ENCODE measurements at places on chromosomes 6 and 20.

DNA sequence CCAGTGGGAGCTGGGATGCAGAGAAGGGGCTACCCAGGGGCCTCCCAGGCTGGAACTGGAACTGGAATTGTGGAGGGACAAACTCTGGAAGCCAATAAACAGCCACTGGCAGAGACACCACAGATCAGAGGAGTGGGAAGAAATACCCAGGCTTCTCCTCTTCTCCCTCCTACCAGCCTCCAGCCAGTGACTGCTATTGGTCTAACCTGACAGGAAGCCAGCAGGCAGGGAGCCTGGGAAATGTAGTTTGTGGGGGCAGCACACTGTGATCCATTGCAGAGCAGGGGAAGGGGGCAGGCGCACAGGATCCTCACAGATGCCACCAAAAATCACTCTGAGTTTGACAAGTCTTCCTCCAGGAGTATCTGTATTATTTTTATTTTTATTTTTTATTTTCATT is 12.1 kb upstream of the MLN start:
- DNase-seq: no peak

DNA sequence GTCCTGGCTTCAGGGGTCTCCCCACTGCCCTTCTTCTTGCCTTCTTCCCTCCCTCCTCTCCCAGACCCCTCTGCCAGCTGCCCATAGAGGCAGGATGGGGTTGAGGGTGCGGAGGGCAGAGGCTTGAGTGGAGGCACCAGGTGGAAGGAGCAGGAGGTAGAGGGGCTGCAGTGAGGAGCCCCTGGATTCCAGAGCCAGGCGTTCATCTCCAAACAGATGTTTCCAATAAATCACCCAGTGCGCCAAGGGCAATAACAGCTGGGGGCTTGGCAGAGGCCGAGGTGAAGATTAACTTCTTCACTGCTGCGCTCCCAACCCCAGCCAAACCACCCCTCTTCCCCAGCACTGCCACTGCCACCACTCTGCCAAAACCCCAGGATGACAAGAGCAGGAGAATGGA is 10.7 kb downstream of the MDFI start:
- DNase-seq: no peak

GRCh38 chr6:44831002-44831610 is 443.6 kb downstream of the CDC5L start:
- DNase-seq: no peak

DNA sequence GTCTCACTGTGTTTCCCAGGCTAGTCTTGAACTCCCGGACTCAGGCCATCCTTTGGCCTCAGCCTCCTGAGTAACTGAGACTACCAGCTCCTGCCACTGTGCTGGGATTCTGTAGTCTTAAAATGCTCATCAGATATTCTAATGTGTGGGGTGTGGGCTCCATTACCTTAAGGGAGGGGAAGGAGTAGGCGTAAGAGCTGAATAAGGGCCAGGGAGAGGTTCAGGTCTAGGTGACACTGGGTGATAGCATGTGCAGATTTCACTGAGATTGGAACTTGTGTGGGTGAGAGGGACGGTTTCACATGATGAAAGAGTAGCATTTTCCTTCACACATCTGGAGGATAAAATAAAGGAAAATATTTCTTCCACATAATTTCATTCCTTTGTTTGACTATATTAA is 8.5 kb downstream of the AKAP12 start:
- no peak for DNase-seq

DNA sequence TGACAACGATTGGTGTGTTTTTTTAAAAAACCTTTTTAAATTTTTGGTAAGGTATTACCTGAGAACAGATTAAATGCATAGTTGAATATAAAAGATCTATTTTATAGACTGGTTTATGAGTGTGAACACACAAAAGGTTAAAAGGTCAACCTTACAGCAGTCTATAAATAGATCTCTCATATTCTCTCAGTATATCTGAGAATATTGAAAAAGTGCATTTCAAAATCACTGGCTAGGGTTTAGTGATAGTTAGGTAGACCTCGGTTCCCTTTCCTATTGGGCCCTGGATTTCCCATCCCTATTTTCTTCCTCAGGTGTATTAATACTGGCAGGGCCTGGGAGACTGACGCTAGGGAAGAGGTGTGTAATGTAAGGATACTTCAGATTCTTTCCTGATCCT is 723 bp upstream of the ZNF451 start:
- no peak for DNase-seq

DNA sequence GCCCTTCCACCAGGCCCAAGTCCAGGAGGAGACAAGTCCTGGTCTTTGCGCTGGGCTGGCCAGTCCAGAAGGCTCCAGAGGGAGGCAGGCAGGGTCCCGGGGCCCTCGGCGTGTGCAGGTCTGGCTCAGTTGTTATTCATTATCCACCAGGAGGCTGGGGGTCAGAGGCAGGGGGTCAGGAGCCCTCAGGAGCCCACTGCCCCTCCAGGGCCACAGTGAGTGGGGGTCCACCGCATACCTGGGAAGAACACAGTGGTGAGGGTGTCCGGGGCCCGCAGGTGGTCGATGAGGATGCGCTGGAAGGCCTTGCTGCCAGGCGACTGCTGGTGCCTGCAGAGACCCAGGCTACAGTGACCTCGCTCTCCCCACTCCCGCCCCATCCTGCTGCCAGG is 4.4 kb upstream of the C20orf144 start:
- no peak for DNase-seq

GRCh38 chr6:26180346-26180745 is 93.1 kb downstream of the HFE start:
- DNase-seq: no peak

DNA sequence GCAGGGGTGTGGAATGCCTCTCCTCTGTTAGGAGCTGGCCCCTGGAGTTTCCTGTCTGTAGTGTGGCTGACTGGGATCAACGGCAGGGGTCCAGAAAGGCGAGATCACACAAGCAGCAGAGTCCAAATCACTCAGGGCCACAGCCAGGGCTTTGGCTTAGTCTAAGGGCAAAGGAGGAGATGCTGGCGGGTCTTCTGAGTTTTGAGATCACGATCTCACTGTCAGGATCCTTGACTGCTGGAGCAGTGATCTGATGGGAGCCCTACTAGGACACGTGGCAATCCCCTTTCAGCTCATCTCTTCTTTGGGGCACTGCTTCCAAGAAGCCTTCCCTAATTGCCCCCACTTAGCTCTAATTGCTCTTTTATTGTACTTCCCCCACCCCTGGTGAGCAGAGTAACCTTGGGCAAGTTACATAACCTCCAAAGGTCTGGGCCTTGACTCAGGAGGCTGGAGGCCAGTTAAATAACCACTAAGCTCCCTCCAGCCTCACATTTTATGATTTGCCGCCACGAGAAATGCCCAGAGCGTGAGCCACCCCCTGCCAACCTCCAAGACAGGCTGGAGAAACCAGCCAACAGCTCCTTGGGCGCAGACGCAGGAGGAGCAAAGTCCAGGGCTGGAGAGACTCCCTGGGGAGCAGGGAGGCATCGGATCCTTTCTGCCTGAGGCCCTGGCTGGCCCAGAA is 12.0 kb downstream of the KCNK5 start:
- no peak for DNase-seq

DNA sequence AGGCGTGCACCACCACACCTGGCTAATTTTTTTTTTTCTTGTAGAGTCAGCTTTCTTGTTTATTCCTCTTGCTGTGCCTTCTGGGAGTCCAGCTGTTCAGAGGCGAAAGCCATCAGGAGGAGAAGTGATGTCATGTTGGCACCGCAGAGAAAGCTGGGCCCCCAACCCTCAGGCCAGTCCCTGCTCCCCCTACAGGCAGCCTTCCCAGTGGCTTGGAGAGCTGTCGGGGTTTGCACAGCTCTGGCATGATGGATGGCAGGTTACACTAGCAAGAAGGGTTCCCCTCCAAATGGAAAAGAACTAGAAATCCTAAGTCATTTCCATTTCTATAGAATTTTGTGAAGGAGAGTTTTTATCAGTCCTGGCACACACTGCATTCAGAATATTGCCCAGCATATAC is 72.6 kb downstream of the C6orf52 start:
- no peak for DNase-seq

DNA sequence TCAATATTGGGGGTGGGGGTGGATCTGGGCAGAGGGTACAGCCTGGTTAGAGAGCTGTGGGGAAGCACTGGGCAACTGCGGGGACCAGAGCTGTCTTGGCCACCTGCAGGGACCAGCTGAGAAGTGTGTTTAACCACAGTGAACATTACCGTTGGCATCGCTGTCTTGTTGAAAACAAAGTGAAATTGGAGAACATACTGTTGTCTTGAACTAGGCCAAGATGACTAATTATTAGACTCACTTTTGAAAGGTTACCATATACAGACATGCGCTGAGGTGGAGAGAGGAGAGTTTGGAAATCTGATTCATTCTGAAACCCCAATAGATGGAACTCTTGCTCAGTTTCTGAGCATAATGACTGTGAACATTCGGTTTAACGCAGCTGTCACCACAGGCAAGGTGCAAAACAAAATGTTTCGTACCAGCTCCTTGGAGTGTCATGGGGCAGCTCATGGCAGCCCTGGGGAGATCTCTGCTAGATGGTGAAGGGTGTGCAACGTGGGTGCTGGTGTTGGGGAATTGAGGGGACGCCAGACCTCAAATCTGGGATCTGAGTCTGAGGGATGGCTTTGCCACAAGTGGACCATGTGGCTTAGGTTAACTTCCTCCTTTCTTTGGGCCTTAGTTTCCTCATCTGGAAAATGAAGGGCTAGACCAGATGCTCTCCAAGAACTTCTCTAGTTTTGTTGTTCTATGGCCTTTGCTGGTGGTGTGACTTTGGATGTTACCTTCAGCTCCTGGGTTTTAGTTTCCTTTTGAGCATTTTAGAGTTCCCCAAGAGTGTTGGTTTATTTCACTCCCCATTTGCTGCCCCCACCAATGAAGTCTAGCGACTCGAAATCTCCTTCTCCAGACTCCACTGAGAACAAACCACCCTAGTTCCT is 24.6 kb upstream of the GTSF1L start:
- DNase-seq: no peak

DNA sequence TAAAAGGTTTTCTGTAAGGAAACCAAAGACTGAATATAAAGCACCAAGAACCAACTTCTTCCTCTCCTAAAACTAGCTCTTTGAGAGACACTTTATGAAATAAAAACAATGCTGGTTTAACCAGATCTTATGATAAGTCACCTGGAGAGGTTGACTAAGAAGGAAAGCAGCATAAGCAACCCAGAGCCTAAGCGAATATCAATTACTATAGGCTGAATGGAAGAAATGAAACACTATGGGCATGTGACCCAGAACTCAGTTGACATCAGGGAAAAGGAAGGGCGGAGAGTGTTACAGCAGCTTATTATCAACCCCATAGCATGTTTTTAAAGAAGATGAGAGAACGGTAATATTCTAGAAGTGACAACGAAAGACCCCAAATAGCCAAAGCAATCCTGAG is 94.1 kb upstream of the STMND1 start:
- no peak for DNase-seq

DNA sequence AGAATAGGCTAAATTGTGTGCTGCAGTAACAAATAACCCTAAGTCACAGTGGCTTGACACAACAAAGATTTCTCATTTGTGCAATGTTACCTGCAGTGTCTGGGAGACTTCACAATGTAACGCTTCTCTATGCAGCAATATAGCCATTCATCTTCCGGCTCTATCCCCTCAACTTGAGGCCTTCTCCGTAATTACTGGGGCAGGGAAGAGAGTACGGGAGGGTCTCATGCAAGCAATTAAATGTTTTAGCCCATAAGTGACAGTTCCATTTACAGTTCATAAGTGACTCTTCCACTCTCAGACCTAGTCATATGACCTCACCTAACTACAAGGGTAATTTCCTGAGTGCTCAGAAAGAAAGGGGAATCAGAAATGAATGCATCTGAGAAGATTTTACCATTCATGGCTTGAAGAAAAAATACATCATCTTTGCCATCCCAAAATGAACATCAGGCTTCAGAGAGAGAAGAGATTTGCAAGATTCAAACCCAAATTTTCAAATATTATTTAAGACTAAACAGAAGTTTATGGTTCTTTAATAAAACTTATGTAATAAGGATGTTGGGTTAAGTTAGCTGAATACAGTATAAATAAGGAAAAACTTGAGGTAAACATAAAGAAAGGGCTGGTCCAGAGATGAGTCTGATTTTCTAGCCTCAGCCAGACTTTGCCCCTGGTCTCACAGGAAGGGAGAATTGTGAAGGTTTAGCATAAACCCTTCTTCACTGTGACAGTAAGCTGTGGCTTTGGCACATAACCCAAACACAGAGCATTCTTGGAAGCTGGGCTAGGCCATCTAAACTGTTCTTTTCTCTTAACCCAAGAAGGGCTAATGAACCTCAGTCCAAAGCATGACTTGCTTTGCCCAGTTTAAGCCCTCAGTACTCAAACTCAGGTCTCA is 13.3 kb downstream of the GPR6 start:
- no peak for DNase-seq

GRCh38 chr20:32206760-32207625 is 550 bp downstream of the PLAGL2 start:
- DNase-seq: no peak

DNA sequence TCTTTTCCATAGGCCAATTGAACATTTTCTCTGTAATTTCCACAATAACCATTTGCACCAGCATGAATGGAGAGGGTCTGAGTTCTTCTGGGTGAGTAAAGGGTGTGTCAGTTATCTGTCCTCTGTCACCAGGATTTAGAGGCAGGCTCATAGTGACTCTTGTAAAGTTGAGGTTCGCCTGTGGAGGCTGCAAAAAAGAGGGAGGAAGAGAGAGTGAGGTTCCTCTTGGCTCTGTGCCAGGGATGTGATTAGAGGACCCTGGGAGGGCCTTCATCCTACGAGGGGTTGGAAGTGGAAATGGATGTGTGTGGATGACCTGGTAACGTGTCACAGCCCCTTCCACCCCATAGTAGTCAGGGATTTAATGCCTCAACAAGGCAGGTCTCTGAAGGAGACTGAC is 242.0 kb downstream of the ESR1 start:
- no peak for DNase-seq

DNA sequence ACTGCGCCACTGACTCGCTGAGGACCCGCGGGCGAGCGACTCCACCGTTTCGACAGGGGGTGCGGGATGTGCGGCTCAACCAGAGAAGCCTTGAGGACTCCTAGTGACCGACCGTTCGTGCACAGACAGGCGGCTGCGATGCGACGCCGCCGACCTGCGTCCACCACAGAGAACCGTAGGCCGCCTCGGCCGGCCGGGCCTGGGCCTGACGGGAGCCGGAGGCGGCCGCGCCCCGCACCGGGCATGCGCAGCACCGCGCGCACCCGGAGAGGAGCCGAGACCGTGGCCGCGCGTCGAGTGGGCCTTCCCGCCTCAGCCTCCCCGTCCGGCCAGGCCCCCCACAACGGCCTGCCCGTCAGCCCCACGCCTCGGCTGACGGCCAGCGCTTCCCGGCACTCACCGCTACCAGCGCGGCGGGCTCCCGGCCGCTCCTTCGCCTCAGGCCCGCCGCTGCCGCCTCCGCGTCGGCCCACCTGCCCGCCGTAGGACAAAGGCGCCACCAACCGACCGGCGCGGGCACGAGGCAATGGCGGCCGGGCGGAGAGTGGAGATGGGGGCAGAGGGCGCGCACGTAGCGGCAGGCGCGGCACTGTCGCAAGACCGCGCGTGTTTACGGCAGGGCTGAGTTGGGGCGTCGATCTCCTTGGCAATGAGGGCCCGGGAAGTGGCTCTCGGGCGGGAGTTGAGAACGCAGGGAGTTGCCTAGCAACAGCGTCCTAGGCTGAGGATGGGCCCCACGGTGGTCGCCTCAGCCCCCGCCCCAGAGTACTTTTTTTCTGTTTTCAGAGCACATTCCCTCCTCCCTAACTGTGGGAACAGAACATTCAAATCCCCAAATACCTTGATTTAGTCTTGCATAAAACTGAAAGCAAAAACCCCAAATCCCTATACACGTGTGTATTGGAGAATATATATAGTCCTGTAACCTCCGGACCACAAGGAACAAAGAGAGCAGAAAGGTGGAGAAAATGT is at the start of gene NCOA5:
Gene NCOA5 (minus strand): TSS at position 546 of the 972 bp plus-strand sequence. CDS start 10,538 bp downstream, outside the sequence.
- DNase-seq: peak; percentile 91
